RPMI7951 (cell line): ENCODE measurements at places on chromosomes 5 and 9.

DNA sequence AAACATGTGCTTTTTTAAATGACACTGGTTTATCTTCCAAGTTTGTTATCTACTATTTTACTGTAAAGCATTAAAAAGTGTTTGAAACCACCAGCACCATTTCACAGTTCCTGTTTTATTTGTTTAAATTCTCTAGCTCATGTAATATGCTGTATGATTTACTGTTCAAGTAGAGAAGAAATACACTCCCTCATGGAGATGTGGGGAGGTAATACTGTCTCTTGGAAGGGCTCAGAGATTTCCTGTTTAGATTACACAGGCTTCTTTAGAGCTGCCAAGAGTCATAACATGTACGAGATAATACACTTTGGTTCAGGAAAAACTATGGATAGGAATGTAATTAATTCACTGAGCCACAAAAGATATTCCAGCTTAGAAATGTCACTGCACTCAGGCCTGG, 135.0 kb upstream of the CCDC152 start:
- DNase-seq: no peak

DNA sequence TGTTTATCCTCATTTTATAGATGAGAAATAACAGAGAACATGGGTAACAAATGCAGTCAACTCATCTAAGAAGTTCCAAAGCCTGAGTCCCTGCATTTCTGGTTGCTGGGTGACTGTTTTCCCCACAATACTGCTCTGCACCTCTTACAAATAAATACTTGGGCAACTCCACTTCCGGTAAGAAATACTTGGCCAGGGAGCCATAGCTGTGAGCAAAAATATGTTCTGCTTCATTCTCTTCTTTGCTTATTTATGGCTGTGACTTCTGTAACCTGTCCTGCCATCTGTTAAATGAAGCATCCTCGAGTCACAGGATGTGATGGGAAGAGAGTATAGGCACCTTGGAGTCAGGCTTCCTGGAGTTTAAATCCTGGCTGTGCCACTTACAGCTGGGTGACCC, 49.9 kb downstream of the GDNF start:
- DNase-seq: peak; percentile 61

GRCh38 chr5:73694089-73694488, 68.1 kb downstream of the ARHGEF28 start:
- no peak for DNase-seq

GRCh38 chr9:13113751-13114150, 165.7 kb downstream of the MPDZ start:
- no peak for DNase-seq

- no peak for DNase-seq
Observed at GRCh38 chr5:68134033-68134668, 81.4 kb upstream of the PIK3R1 start.
